ENCODE measurements at places on chromosomes 16 and 17.
A peak's percentile ranks its signal among the peaks of the same experiment; 100 is the strongest.

DNA sequence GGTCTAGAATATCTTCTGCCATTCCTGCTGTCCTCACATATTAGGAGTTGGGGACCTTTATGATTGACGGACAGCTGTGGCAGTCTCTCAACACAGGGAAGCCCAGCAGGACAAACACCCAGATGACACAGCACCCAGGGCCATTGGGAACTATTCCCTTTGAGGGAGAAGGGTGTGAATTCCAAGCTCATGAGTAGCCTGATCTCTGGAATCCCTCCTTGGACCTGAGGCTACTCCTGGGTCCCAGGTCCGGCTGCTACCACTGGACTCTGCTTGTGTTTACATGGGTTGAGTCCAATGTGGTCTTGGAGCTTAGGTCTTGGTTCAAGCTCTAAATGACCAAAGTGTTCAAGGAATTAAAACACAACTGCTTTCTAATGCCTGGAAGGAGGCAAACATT is 78.9 kb downstream of the SLC6A2 start:
- DNase-seq: no peak

DNA sequence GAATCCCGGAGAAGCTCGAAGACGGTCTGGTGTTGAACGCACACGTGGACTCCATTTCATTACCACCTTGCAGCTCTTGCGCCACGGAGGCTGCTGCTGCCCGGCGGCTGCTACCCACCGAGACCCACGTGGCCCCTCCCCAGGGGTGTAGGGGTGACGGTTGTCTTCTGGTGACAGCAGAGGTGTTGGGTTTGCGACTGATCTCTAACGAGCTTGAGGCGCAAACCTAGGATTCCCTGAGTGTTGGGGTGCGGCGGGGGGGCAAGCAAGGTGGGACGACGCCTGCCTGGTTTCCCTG is 1.7 kb upstream of the CBX4 start:
- DNase-seq: no peak

- no peak for DNase-seq
These were observed 13.2 kb upstream of the MRTFB start for GRCh38 chr16:14057878-14058382.

DNA sequence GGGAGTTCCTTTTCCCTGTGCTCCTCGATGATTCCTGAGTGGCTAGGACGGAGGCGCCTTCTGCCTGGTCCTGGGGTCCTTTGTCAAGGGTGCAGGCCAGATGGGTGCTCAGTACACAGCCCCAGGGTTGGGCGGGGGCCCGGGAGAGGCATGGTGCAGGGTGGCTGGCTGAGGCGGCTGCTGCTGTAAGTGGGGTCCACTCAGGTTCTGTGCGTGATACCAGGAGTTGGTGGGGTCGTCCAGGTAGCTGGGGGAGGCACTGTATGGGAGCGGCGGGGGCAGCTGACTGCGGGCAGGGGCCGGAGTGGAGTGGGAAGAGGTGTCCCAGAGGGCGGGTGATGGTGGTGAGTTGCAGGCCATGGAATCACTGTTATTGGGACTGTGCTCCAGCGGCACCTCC is 3.6 kb downstream of the DLX3 start:
- no peak for DNase-seq

- DNase-seq: no peak
These were observed 107.9 kb downstream of the HAPSTR1 start for GRCh38 chr16:9199311-9199710.

DNA sequence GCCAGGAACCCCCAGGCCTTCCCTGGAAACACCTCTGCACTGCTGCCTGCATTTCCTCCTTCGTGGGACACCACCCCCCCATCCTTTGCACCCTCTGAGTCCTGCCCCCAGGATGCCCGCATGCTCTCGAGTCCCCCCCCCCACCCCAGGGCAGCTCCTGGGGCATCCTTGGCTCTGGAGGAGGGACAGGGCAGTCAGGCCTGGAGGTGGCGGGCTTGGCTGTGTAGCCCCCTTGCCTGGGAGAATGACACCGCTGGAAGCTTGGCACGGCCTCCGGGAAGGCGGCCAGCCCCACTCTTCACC is 98.9 kb upstream of the GSE1 start:
- DNase-seq: no peak

DNA sequence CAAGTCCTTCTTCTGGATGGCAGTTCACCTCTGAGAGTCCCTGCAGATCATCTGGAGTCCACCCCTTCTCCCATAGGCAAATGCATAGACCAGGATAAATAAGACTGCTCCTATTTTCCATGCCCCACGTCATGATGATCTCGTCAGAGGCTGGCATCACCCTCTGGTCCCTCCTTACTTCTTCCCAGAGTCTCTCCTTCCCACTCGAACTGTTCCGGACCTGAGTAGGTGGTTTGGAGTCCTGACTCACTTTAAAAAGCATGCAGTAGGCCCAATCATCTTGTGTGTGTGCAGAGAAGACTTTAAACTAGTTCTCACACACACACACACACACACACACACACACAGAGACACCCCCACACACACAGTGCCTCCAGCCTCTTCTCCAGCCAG is 72.0 kb downstream of the SOX9 start:
- DNase-seq: no peak

- peak; percentile 62 for DNase-seq
These were observed at the start of gene MMP28 for GRCh38 chr17:35795007-35795870. MMP28 (minus strand) TSS chr17:35795641; CDS start chr17:35795377, 264 bp downstream.

- DNase-seq: no peak
These were observed 3.6 kb downstream of the STAC2 start for GRCh38 chr17:39222151-39222550.

DNA sequence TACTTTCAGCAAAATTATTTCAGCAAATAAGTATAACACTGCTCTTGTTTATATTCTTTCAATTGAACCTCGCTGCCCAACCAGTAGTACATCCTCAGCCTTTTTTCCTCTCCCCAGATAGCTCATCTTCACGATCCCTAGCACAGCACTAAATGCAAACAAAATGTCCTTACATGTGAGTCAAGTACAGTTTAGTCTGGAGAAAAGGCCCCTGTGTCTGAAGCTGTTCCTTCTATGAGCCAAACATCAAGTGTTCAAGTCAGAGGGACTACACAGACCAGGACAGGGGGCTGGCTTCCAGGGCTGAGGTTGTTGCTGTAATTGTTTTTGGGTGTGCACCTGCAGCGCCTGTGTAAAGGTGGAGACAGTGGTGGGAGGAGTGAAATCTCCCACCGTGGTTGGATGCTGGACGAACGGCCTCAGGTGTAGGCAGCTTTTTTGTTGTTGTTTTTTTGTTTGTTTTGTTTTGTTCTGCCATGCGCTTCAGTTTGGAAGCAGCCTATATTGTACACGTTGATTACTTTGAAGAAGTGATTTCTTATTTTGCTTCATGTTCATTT is 147.1 kb downstream of the PRKCA start:
- no peak for DNase-seq

DNA sequence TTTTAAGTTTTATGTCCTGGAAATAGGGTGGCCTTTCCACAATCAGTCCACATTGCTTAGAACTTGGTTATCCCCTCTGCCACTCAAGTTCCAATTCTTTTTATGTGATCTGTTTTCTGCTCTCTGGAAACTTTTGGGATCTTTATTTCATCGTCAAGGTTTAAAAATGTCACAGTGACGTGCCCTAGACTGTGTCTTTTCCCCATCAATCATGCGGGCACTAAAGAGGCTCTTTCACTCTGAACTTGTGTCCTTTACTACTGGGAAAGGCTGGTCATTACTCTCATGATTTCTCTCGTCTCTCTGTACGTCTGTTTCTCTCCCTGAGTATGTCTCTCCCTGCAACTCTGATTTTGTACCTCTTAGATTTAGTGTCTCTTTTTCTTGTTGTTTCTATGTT is 189.8 kb upstream of the AXIN2 start:
- DNase-seq: no peak

- DNase-seq: no peak
These were observed 23.8 kb downstream of the OSBPL7 start for GRCh38 chr17:47797797-47798196.

- DNase-seq: no peak
These were observed 24.7 kb downstream of the DNAI2 start for GRCh38 chr17:74298778-74299177.

DNA sequence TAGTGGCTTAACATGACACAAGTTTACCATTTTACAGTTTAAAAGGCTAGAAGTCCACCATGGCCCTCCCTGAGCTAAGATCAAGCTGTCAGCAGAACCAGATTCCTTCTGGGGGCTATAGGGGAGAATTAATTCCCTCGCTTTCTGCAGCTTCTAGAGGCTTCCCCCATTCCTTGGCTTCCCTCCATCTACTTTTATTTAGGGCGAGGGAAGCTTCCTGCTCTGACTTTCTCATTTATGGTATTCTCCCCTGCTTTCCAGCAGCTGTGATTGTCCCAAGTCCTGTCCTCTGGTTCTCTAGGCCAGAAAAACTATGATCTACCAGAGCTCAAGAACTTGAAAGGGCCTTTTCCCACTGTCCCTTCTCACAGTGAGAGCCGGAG is 4.3 kb downstream of the CETP start:
- no peak for DNase-seq

- no peak for DNase-seq
These were observed 122.0 kb downstream of the CLEC16A start for GRCh38 chr16:11066261-11066870.

GRCh38 chr16:51431517-51432241 is 280.6 kb upstream of the SALL1 start:
- DNase-seq: no peak

DNA sequence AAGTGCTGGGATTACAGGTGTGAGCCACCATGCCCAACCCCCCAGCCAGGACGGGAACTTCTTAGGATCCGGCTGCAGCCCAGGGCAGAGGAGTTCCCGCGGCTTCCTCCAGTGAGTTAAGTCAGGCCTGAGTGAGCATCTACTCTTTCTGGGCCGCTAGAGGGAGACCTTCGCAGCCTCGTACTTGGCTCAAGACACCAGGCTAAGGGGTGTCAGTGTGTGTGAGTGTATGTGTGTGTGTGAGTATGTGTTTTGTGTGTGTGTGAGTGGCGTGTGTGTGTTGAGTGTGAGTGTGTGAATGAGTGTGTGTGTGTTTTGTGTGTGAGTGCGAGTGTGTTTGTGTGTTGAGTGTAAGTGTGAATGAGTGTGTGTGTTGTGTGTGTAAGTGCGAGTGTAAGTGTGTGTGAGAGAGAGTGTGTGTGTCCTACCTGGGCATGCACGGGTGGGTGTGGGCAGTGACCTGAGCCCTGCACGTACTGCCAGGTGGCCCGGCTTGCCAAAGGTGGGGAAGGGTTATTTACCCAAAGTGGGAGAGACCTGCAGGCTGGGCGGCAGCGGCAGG is 58.5 kb downstream of the TMEM235 start:
- peak; percentile 80 for DNase-seq

GRCh38 chr17:41907633-41908539 is 10.9 kb downstream of the ACLY start:
- no peak for DNase-seq

DNA sequence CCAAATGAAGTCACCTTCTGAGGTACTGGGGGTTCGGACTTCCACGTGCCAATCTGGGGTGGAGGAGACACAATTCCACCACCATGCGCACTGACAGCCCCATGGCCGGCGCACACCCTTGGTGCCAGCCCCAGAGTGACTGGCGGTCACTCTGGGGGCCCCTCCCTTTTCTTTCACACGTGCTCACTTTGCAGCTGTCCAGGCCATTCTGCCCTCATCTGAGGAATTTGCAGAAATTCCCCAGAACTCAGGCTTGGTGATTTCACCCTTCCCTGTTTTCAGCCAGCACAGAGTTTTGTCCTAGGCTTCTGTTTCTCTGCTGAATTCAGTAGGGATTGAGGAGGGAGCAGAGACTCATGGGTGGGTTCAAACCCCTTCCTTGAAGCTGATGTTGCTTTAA is 54.8 kb downstream of the CDRT4 start:
- DNase-seq: no peak

GRCh38 chr17:77858291-77859034 is 100.0 kb upstream of the TNRC6C start:
- no peak for DNase-seq

DNA sequence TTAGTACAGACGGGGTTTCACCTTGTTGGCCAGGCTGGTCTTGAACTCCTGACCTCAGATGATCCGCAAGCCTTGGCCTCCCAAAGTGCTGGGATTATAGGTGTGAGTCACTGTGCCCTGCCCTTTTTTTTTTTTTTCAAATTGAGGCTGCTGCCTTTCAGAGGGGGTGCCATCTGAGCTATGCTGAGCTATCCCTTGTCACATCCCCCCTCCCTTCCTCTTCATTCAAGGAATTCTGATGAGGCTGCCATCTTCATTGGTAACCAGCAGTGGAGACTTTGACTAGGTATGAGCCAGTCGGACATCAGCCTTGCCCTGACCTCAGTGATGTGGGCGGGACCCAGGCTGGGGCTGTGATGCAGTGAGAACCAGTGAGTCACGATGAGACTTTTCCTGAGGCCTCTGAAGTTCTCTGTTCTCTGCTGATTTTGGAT is 24.4 kb upstream of the GPT2 start:
- no peak for DNase-seq

DNA sequence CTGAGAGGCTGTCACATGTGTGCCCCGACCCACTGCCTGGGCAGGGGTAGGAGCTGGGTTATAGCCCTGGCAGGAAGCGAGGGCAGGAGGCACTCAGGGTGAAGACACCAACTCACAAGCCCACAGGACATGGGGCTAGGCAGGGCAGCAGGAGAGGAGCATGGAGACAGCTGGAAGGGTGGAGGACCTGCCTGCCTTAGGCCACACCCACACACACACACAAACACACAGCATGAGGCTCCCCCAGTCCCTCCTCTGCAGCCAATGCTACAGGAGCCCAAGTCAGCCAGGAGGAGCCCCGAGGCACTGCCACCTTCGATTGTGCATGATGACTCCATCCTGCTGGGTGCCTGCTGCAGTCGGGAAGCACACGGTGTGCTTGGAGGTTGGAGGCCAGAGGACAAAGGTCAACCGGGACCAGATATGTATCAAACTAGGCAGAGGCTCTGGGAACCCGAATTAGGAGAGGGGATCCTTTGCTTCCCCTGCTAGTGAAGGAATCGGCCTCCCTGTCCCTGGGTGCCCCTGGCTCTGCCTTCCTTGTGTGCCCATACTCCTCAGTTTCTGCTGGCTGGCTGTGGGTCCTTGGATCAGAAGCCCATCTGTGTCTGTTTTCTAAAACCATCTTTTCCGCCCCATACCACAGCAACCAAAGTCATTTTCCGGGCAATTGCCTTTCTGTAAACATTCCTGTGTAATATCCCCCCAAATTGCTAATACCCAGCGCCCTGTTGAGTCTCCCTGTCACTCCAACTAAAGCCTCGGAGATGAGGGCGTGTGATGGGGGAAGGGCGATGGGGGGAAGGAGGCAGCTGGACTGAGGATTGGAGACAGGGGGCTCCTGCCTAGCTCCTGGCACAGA is 20.5 kb downstream of the SRCIN1 start:
- no peak for DNase-seq

GRCh38 chr16:87064731-87065445 is 252.3 kb downstream of the C16orf95 start:
- DNase-seq: no peak

GRCh38 chr16:27098366-27099049 is 31.8 kb downstream of the C16orf82 start:
- DNase-seq: no peak
